T-cell (primary cell): ENCODE measurements at places on chromosomes 4 and X. TPM values are rescaled to one million over a fixed set of nuclear protein-coding genes. Genes with fewer than 3 reads are reported as not detected.

Gene CYSLTR1
- 11.4 TPM for total RNA-seq

Gene PRRG1
- 0.12 TPM for total RNA-seq

Gene FAM9B
- total RNA-seq: not detected

Gene MAGEC1
- not detected for total RNA-seq

Gene NLRP2B
- not detected for total RNA-seq

Gene AASDH
- 16.0 TPM for total RNA-seq

Gene MAGEA11
- total RNA-seq: not detected

Gene LPAR4
- not detected for total RNA-seq

Gene ASB12
- total RNA-seq: 0.56 TPM

Gene PCDH19
- total RNA-seq: not detected

Gene ARAF
- 116 TPM for total RNA-seq

Gene NAP1L3
- total RNA-seq: 4.9 TPM
